ENCODE measurements at places on chromosomes 6 and 20. TPM values are rescaled to one million over a fixed set of nuclear protein-coding genes. Genes with fewer than 3 reads are reported as not detected.

GRCh38 chr6:46208303-46208702 is 37.5 kb upstream of the ENPP5 start:
- DNase-seq, result no peak

- peak; percentile 42 for DNase-seq
Measured at GRCh38 chr6:100472674-100473073, 8.0 kb upstream of the SIM1 start.

Gene FHL5
- total RNA-seq, result not detected

- peak; percentile 17 for DNase-seq
Measured at GRCh38 chr20:50992733-50993457, 30.0 kb downstream of the KCNG1 start.

- DNase-seq, result no peak
Measured at GRCh38 chr6:4612636-4613171, 163.5 kb upstream of the CDYL start.
